Central memory CD4-positive, alpha-beta T cell (primary cell): ENCODE measurements at places on chromosomes 16 and 17.

DNA sequence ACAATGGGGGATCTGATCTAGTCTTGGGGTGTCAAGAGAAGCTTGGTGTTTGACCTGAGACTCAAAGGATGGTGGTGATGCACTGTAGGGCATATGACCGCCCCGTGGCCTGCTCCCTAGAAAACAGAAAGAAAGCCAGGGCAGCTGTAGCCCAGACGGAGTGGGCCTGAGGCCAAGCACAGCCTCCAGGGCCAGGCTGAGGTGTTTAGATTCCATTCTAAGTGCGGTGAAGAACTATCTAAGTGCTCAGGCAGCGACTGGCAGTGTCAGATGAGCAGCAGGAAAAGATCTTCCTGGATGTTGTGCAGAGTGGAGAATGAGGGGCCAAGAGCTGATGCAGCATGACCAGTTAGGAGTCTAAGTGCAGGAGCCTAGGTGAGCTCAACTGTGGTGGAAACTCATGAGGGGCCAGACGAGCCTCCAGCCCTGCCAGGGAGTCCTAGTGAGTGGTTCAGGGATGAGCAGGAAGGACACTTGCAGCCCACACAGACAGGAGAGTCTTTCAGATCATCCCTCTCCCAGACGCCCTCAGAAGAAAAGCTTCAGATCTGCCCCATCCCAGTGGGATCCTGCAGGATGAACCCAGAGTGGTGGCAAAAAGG, 314.2 kb upstream of the CCL2 start:
- DNase-seq: no peak

DNA sequence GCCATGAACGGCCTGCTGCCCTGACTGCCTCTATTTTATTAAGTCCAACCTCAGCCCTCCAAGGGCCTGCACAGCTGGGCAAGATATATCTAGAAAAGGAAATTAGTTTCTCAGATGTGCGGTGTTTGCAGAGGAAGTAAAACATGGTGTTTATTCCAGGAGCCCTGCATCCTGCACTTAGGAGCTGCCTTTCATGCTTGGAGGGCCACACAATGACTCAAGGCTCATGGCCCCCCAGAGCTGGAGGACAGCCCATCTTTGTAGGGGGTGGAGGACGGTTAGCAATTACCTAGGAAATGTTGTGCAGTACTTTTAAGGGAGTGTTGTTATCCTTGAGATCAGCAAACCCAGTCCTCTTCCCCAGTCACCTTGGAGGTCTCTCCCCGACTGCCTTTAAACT, 80.5 kb downstream of the COPRS start:
- no peak for DNase-seq

DNA sequence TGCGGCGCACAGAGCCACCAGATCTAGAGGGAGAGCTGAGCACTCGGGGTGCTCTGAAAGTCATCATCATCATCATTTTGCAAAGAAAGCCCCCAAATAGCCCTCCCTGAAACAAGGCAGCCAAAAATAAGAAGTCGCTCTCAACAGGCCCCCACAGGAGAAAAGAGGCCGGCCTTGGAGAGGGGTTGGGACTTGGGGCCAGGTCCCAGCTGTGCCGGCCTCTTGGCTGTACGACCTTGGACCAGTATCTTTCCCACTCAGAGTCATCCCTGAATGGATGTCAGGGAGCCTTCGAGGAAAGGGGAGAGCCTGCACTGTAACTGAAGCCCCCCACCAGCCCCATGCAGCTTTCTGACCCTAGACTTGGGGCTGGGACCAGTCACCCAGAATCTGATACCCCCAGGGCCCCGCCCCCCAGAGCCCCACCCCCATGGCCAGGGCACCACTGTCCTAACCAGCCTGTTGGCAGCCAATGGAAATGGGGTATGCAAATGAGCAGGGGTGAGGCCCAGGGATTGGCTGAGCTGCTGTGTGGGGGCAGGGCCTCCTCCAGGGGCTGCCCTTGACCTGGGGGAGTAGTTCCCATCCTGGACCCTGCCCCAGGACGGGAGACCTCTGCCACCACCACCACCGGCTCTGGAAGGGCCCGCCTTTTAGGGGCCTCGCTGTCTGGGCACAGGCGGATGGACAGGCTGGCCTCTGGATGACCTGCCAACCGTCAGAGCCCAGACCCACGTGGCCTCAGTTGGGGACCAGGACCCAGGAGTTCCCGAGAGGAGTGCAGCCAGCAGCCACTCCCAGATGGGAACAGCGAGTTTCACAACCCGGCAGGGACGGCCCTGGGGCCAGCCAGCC, 15.4 kb downstream of the ZFPM1 start:
- no peak for DNase-seq

- no peak for DNase-seq
Measured at GRCh38 chr16:74261068-74261467, 35.5 kb upstream of the PSMD7 start.

DNA sequence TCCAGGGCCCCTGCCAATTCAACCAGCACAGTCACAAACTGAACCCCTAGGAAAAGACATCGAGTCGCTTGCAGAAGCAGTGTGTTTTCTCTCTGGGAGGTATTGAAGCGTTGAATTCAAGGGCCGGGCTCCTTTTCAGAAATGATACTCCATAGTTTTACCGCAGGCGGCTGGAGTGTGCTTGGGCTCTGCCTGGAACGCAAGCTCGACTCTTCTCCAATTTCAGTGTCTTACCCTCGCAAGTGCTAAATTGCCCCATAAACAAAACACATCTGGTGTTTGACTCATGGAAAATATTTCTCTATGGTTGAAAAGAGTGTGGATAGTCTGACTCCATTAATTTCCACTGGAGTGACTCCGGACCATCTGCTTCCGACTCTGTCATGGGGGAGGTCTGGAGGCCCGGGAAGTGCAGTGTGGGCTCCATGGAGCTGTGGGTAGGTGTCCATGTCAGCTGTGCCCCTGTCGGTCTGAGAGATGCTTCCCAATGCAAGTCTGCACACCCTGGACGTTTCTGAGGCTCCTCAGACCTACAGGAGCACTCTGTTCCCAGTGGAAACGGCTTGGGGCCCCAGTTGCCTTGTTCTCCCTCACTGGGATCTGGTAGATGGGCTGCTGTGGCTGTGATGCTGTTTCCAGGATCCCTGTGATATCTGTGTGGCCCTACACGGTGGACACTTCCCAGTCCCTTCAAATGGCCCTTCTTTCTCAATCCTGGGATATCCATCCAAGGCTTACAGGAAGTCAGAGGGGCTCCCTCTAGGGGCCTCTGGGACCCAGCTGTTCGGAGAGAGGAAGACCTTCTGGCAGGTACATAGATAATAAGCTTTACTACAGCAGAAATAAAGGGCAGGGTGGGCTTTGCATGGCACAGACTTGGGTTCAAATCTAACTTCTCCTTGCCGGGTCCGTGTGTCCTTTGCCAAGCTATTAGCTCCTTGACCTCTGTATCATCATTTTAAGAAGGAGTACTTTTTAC, 119.8 kb upstream of the CDH13 start:
- DNase-seq: no peak

GRCh38 chr17:74087002-74087585, 116.4 kb upstream of the RPL38 start:
- DNase-seq: no peak

- DNase-seq: no peak
Measured at GRCh38 chr17:82112181-82112913, 14.3 kb upstream of the FASN start.

DNA sequence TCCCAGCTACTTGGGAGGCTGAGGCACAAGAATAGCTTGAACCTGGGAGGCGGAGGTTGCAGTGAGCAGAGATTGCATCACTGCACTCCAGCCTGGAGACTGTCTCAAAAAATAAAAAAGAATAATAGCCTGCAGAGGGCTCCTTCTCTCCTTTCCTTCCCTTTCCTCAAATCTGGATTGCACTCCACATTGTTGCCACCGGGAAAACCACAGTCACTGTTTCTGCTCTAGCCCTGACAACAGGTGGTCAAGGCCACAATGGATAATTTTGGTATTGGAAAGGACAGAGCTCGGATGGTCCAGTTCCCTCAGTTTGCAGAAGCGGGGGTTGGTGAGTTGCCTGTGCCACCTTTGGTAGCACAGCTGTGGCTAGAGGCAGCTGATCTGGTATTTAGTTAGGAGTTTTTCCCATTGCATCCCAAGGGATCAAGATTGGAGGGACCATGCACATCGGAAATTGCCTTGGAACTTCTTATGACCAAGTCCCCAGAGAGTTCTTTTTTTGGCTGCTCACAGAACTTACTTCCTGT, 44.7 kb upstream of the PRSS54 start:
- DNase-seq: no peak

- no peak for DNase-seq
Measured at GRCh38 chr17:57593739-57594462, 151.2 kb downstream of the CCDC182 start.

- DNase-seq: no peak
Measured at GRCh38 chr17:55366020-55366481, 55.6 kb downstream of the MMD start.

DNA sequence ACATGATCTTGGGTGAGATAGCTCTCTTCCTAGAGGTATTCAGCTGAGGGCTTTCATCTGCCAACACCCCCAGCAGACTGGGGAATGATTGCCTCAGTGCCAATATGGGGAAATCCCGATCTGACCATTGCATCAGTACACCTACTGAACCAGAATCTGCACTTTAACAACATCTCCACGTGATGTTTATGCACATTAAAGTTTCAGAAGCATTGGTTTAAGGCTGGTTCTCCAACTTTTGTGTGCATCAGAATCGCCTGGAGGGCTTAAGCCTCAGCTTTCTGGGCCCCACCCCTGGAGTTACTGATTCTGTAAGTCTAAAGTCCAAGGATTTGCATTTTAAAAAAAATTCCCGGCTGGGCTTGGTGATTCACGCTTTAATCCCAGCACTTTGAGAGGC, 123.6 kb upstream of the MED13 start:
- no peak for DNase-seq

DNA sequence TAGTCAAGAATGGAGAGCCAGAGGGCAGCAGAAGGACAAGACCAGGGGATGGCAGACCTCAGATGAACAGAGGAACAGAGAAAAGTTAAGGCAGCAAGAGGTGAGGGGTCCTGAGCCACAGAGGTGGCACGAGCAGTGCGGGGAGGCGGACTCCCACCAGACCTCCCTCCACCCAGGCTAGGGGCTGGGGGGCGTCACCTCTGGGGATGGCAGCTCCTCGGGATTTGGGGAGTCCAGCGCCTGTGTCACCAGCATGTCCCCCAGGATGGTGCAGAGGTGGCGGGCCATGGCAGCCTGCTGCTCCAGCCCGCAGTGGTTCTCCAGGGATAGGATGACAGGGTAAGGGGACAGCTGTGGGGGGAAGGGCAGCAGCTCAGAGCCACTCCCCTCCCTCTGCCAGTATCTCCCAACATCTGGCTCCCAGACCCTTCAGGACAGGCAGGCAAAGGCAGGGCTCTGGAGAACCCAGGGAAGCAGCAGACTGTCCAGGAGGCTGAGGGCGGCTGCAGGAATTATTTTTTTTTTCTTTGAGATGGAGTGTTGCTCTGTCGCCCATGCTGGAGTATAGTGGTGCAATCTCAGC, 15.8 kb downstream of the PLCD3 start:
- DNase-seq: no peak

DNA sequence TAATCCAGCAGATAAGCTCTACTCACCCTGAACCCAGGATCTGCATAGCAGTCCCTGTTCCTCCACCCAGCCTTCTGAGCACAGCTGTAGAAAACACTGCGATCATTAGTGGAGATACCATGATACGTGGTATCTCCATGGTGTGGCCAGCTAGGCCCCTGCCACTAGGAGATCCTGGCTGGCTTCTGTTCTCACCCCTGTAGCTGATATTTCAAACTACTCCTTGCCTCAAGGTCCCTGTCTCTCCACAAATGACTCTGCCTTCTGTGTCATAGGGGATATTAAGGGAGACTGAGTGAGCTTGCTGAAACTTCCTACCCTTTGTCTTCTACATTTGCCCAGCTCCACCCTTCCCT, 44.3 kb downstream of the ERN1 start:
- no peak for DNase-seq
